ENCODE measurements at places on chromosomes 2 and 18. TPM values are rescaled to one million over a fixed set of nuclear protein-coding genes. Genes with fewer than 3 reads are reported as not detected.
A peak's percentile ranks its signal among the peaks of the same experiment; 100 is the strongest.

- peak; percentile 36 for DNase-seq
Measured at GRCh38 chr2:63051795-63052333, 1.2 kb downstream of the OTX1 start.

- DNase-seq = no peak
Measured at GRCh38 chr18:41060967-41061366, 894.1 kb upstream of the PIK3C3 start.

DNA sequence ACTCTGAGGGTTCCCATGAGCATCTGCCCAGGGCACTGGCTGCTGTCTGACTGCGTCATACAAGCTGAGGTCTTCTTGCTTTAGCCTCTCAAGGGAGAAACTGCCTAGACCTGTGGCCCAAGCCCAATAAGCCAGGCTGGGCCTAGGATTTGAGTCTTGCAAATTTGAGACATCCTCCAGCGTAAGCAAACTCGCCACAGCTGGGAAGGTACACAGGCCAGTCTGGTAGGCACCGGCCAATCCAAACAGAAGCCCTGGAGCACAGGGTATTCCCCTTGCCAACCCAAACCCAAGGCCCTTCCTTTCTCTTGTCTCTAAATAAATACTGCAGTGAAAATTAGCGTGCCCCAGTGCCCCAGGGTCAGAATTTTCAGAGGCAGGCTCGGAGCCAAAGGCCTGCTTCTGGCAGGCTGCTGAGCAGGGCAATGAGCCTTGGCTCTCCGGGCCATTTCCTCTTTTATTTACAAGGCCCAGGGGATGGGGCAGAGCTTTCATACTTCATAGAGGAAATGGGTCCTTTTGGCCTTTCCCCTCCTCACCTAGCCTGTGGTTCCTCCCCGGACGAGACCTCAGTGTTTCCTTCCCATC is 33.3 kb downstream of the POLR1A start:
- no peak for DNase-seq

DNA sequence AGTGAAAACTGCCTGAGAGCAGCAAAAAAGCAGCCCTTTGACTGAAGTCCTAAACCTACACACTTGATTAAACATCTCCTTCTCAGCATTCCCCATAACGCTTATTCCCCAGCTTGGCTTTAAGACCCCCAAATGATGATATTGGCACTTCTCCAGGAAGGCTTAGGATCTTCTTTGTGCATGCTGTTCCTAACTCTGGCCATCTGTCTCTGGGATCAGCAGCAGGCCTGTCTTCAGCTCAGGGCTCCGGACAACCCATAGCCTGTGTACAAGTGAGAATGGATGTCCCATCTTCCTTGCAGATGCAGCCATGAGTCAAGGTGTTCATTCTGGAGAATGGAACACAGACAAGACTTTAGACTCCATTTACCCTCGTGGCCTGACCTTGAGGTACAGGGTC is 81.6 kb upstream of the TMEM17 start:
- DNase-seq = no peak

- peak; percentile 94 for DNase-seq
Measured at GRCh38 chr18:8478166-8478967, 130.9 kb upstream of the RAB12 start.

GRCh38 chr2:234291765-234292204 is 205.1 kb downstream of the ARL4C start:
- no peak for DNase-seq

GRCh38 chr2:98869272-98869641 is 66.8 kb downstream of the CRACDL start:
- peak; percentile 55 for DNase-seq

DNA sequence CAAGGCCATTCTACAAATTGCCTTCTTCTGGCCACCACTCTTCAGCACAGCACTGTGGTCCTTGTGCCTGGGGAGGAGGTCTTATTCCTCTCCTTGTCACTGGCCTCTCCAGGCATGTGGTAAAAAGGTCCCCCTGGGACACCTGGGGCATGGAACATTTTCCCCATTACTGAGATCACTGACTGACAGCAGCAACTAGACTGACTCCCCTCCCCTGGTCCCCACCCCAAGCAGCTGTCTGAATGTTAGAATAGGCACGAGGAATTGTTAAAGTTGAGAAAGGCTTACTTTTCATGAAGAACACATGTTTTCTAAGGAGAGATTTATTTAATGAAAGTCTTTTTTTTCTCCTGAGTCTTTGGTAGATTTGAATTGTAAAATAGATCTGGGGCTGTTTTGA is 39.5 kb upstream of the RTN4 start:
- DNase-seq = no peak

DNA sequence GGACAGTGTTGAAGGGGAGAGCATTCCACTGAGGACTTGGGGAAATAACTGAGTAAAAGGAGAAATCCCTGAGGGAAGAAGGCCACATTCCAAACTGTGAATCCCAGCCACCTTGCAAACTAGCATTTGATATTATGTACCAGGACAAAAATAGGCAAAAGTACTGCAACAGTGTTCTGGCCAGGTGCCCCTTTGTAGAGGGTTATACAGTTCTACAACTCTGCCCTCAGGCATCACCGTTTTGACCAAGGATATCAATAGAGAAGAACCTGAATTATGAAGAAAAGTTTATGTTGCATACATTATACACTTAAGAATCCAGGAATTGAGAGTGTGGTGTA is 20.6 kb upstream of the CAVIN2 start:
- no peak for DNase-seq

- no peak for DNase-seq
Measured at GRCh38 chr2:134454931-134455330, 201.1 kb downstream of the MGAT5 start.

- DNase-seq = peak; percentile 63
Measured at GRCh38 chr18:21262979-21263378, 20.9 kb downstream of the GREB1L start.

- no peak for DNase-seq
Measured at GRCh38 chr18:73670524-73670923, 477.1 kb downstream of the FBXO15 start.

FEV gene
- not detected for total RNA-seq

- DNase-seq = no peak
Measured at GRCh38 chr2:33709951-33710350, 110.9 kb upstream of the FAM98A start.

- peak; percentile 83 for DNase-seq
Measured at GRCh38 chr2:120347396-120348060, 1.6 kb downstream of the INHBB start.

DNA sequence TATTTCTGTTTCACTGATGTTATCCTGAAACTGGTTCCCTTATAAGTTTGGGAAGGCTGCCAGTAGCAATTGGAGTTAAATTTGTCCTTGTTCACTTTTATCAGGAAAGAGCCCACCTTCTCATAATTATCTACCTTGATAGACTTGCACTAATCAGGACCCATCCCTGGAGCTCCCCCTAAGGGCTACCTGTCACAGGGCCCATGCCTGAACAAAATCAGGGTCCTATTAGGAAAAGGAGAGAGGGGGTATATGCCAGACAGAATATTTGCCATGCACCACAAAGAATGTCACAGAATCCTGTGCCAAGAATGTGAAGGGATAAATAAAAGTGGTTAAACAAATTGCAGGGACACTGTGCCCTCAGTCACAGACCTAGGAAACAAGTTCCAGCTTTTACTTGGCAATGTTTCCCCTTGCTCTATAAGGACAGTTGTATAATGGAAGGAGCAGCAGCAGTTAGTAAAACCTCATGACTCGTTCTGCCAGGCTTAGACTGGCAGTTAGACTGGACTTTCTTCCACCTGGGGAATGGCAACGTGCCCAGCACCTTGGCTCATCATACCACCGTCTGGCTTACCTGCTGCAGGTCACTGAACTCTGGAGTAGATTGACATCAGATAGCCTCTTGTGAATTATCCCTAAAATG is 32.3 kb upstream of the VWC2L start:
- peak; percentile 27 for DNase-seq

- DNase-seq = no peak
Measured at GRCh38 chr2:127584516-127585033, 49.1 kb downstream of the MYO7B start.

GRCh38 chr2:18077231-18077630 is 198.8 kb downstream of the KCNS3 start:
- no peak for DNase-seq

DNA sequence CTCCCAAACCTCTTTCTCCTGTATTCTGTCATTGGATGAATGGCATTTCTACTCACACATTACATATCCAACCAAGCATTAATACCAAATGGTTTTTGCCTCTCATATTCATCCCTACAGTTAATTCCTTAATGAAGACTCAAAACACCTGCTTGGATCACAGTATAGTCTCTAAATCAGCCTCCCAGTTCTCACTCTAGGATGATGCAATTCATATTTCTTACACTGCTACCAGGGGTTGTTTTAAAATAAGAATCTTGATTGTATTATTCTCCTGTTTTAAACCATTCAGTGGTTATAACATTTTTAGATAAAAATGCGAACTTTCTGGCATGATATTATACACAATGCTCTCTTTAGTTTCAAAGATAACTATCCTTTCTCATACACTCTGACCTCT is 281.4 kb upstream of the ZEB2 start:
- DNase-seq = no peak

DNA sequence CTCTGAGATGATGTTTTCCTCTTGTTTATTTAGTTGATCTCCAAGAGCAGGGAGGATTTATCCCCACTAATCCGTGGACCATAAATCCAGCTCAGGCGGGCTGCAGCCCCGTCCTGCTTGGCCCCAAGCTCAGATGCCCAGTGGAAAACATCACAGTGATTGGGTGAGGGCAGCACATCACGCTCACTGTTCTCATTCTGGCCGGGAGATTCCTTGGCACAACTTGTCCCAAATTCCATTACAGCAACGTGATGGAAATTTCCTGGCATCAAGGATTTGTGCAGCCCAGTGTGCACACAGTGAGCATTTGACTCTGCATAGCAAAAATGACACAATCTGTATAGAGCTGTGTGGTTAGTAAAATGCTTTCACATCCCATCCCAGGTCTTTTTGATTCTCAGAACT is 96.8 kb downstream of the VAPA start:
- no peak for DNase-seq

GRCh38 chr2:100743741-100744140 is 76.2 kb upstream of the NPAS2 start:
- DNase-seq = no peak

DNA sequence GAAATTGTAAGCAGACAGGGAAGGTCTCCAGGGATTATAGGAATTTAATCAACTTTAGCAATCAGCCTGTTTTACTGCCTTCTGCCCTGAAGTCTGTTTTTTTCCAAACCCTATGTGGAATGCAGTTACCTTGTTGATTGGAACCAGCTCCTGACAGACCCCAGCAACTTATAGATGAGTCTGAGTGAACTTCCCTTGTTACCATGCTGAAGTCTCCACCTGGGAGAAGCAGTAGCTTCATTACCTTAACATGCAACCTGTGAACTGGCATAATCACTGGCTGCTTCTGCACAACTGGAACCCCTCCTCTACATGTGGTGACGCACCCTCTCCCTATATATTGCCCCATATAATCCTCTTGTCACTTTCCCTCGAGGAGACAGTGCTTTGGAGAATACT is 226.3 kb upstream of the SPOPL start:
- DNase-seq = no peak

RTP5 gene
- 0.50 TPM for total RNA-seq

LRRC30 gene
- total RNA-seq = not detected

SRD5A2 gene
- total RNA-seq = 0.03 TPM

GRCh38 chr2:237191714-237192081 is 106.0 kb downstream of the COPS8 start:
- DNase-seq = no peak

GRCh38 chr2:229852565-229852964 is 69.2 kb downstream of the TRIP12 start:
- DNase-seq = no peak

DSG2 gene
- 144 TPM for total RNA-seq

GRCh38 chr2:163756588-163756987 is 20.8 kb upstream of the FIGN start:
- no peak for DNase-seq

GRCh38 chr2:30584116-30584515 is 137.1 kb downstream of the LCLAT1 start:
- DNase-seq = no peak

- DNase-seq = no peak
Measured at GRCh38 chr2:215352602-215353001, 40.7 kb downstream of the ATIC start.

TUBA3E gene
- total RNA-seq = 0.66 TPM

GALNT5 gene
- 0.14 TPM for total RNA-seq

DNA sequence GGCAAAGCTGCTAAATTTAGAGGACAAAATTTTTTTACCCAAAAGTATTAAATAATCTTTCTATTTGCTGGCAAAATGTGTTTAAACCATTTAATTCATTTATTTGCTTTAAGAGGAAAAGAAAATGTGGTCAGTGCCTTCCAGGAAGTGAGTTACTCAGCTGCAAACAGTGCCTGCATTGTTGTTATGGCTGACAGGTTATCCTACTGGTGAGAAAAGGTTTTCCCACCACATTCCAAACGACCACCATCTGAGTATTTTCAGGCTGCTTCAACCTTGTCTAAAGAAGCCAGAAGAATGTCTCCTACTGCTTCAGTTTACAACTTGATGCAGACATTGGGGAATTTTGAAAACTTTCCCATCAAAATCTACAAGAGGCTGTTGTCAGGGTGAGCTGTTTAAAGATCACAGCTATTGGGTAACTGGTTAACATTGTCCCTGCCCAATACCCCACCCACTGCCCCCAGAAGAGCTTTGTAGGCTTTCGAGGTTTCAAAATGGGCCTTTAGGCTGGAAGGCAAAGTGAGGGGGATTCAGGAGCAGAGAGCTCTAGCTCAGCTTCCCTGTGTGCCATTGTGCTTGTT is 461.3 kb upstream of the FANCL start:
- peak; percentile 70 for DNase-seq

GNLY gene
- not detected for total RNA-seq

DNA sequence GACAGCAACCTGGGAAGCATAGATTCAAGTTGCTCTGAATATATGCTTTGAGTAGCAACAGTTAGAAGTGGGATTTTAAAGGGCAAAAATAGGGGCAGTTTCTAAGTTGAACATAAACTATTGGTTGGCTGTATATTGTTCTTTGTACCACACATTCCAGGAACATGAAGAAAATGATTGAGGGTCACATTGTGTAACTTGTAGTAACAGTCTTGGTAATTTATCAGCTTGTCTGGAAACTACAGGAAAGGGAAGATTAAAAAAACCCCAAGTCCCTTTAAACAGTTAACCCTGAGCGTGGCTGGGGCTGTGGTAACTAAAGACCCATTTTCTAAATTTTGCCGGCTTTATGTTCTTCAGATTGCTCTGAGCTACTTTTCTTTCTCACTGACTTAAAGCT is 7.4 kb downstream of the PLEKHB2 start:
- no peak for DNase-seq

- no peak for DNase-seq
Measured at GRCh38 chr2:84959095-84959565, 11.8 kb upstream of the KCMF1 start.

DPP10 gene
- total RNA-seq = 26.3 TPM

GRCh38 chr2:42872721-42873120 is 80.3 kb upstream of the HAAO start:
- no peak for DNase-seq

- no peak for DNase-seq
Measured at GRCh38 chr2:182391443-182391842, 35.4 kb downstream of the PDE1A start.

- no peak for DNase-seq
Measured at GRCh38 chr2:27184115-27184514, 27.7 kb upstream of the ATRAID start.

GRCh38 chr2:234130777-234131181 is 80.3 kb downstream of the SPP2 start:
- no peak for DNase-seq
